ENCODE measurements at places on chromosomes 4 and X.

DNA sequence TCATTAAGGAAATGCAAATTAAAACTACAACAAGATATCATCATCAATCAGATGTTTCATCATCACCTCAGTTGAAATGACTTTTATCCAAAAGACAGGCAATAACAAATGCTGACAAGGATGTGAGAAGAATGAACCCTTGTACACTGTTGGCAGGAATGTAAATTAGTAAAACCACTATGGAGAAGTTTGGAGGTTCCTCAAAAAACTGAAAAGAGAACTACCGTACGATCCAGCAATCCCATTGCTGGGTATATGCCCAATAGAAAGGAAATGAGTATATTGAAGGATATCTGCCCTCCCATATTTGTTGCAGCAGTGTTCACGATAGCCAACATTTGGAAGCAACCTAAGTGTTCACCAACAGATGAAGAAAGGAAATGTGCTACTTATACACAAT, 50.6 kb upstream of the STARD8 start:
- no peak for DNase-seq

DNA sequence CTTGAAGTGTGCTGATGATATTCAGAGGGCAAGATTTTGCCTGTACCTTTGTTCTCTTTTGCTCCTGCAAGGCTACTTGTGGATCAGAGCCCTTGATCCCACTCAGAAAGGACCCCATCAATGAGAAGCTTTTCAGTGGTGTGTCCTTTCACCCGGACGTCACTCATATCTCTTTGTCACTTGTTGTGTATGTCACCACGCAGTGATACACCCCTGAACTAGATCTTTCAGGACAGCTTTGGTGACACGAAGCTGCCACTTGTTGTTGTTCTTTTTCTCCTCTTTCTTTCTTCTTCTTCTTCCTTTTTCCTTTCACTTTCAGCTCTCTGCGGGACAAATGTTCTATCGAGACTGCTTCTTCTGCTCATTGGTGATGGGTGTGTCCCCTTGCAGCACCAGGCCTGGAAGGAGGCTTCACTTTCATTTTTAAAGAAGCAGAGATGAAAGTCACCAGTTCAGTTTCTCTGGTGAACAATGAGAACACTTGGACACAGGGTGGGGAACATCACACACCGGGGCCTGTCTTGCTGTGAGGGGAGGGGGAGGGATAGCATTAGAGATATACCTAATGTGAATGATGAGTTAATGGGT, 83.6 kb downstream of the NBDY start:
- DNase-seq: no peak

DNA sequence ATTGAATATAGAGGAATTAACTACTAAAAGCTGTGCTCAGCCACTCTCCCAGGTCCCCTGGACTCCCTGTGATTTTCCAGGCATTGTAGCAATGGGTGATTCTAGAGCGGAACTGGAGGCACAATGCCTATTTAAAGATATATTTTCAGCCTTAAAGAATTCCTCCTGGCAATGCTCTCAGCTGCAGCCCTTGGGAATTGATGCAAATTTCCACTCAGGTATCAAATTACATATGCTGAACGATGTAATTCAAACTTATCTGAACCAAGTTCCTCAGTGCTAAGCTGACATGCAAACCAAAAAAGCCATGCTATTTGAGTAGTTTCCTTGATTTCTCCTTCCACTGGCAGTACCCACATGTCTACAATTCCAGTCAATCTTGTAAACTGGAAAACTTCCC, 86.3 kb upstream of the GABRA3 start:
- DNase-seq: no peak

GRCh38 chr4:54575919-54576318, 81.8 kb upstream of the KIT start:
- no peak for DNase-seq

DNA sequence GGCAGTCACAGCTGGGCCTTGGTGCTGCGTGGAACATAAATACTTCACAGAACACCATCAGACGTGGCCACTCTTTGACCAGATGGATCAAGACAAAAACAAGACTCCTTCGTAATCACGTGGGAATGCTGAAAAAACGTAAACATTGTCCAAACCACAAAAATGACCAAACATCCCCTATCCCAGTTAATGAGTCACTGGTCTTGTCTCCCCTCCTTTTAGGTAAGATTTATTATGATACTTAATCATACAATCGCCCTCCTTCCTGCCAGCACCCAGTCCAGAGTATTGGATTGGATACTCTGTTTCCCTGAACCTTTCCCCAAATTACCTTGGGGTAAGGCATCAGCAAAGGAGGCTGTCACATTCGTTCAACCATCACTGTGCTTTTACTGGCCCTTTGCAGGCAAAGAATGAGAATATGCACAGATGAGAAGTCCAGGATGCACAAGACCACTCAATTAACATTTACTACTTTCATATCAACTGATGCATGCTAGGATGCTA, 601 bp upstream of the TCEANC start:
- no peak for DNase-seq

DNA sequence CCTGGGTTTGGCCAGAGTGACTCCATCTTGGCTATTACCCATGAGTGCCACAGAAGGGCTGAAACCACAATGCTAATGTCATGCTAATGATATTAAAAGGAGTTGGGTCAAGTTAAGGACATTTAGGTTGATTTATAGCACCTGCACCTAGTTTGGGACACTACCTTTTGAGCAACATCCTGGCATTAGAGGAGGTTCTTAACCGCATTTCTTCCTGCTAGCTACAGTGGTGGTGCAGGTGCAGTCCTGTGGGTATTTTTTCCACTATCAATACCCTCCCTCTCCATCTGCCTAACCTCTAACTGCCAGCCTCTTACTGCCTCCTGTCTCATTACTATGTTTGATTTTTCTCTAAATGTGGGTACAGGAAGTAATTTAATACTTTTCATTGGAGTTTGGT, 1276.1 kb downstream of the FSTL5 start:
- no peak for DNase-seq

DNA sequence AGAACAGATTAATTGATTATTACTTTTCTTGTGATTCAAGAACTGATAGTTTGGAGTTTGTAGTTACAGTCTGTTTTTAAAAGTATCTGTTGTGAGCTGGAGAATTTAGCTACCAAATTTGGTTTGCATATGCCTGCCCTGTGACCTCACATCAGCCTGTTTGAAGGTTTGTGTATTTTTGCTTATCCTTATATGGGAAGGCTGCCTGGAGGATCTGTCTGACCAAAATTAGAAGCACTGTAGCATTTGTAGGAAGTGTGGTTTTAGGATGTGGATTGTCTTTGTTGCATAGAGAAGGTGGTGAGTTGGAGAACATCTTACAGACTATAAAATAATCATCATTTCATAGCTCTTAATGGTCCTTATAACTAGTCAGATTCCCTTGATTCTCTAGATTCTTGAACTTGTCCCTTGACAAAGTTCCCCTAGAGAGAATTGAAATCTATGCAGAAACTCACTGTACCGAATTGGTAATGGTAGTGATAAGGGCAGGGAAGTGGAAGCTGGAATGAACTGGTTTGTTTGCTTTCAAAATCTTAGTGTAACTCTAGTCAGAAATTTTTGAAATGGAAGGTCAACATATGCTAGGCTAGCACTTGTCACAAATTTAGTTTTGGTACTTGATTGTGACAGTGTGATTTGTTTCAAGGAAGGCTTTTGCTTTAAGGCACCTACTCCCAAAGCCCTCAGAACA, 57.3 kb downstream of the SH3BGRL start:
- DNase-seq: no peak

GRCh38 chr4:181595716-181596115, 647.5 kb upstream of the TENM3 start:
- no peak for DNase-seq

DNA sequence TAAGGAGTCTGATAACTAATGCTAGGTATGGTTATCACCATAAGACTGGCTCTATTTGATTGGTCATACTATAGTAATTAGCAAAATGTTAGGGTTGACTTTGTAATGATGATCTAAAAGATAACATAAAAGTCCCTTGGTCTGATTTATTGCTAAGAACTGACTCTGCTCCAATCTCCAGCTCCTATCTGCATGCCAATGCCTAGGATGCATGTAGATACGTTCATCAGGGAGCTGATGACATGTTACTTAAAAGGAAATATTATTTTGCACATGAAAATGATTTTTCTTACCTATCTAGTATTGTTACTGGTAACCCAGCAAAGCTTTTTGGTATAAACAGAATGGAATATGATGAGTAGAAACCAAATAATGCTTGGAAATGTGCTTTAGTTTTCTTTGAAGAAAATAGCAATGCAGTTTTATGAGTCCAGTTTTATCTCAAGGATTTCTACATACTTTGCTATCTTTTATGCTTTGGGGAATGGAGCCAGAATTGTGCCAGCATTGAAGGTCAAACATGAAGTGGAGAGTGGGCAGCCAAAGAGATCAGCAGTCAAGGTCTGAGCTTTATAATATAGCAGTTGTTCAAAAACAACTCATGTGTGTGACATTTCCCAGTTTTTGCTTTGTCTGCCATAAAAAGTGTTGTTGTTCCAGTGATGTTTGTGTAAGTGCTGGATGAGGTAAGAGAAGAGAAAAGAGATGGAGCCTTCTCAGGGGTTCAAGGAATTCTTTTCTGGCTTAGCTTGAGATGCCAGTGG, 121.0 kb downstream of the ARHGAP24 start:
- no peak for DNase-seq

GRCh38 chr4:40514497-40514951, 115.1 kb downstream of the RBM47 start:
- no peak for DNase-seq

- no peak for DNase-seq
These were observed 239.2 kb downstream of the ANK2 start for GRCh38 chr4:113288696-113289095.

GRCh38 chrX:102745857-102746584, 25.5 kb downstream of the GPRASP3 start:
- DNase-seq: no peak

GRCh38 chr4:140112576-140112975, 41.4 kb downstream of the MAML3 start:
- DNase-seq: no peak

GRCh38 chrX:113136836-113137235, 296.2 kb upstream of the AMOT start:
- DNase-seq: no peak

DNA sequence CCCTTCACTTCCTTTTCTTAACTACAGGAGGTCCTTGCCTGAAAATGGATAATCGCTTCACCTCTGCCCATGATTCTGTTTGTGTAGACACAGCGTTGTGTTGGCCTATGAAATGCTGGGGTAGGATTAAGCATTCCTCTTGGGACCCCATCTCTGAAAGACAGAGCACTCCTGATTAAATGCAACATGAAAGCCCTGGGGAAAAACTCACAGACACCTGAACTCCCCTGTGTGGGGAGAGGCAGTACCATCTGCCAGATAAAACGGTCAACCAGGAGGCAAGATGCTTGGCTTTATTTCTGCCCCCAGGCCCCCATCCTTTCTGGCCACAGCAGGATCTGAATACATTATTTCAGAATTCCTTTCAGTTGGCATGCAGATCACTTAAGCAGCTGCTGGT, 1.9 kb downstream of the LGI2 start:
- DNase-seq: no peak

- no peak for DNase-seq
These were observed 132.3 kb upstream of the NR3C2 start for GRCh38 chr4:148574502-148574901.

DNA sequence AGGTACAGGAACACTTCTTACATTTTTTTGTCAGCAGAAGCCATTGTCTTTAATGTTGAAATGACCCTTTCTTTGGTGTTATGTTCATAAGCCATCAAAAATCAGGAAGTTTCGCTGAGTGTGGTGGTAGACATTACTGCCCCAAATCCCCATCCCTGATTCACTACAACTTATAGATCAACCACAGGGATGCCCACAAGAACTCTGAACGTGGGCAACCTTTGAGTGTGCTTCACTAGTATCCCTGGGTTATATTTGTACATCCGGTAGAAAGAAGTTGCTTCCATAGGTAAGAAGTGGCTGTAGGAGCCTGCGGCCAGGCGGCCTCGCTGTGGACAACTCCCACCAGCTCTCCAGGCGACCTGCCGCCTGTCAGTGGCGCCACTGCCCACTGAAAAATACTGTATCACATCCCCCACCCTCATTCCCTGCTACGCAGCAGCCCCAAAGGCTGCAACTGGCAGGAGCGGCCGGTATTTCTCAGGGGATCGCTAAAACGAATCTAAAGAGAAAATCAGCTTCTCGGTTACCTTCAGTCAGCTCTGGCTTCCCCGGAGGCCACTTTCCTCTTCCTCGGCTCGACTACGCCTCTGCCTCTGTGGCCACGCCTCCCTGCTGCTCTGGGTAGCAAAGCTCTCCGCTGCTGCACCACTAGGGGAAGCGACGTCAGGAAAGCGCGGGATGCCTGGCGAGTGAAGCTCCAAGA, 13.9 kb upstream of the ETDC start:
- DNase-seq: no peak

GRCh38 chr4:56655627-56656345, 25.3 kb downstream of the HOPX start:
- no peak for DNase-seq

- no peak for DNase-seq
These were observed 244.2 kb downstream of the PACRGL start for GRCh38 chr4:20944451-20944850.

GRCh38 chrX:5898463-5898862, 330.2 kb downstream of the NLGN4X start:
- no peak for DNase-seq

DNA sequence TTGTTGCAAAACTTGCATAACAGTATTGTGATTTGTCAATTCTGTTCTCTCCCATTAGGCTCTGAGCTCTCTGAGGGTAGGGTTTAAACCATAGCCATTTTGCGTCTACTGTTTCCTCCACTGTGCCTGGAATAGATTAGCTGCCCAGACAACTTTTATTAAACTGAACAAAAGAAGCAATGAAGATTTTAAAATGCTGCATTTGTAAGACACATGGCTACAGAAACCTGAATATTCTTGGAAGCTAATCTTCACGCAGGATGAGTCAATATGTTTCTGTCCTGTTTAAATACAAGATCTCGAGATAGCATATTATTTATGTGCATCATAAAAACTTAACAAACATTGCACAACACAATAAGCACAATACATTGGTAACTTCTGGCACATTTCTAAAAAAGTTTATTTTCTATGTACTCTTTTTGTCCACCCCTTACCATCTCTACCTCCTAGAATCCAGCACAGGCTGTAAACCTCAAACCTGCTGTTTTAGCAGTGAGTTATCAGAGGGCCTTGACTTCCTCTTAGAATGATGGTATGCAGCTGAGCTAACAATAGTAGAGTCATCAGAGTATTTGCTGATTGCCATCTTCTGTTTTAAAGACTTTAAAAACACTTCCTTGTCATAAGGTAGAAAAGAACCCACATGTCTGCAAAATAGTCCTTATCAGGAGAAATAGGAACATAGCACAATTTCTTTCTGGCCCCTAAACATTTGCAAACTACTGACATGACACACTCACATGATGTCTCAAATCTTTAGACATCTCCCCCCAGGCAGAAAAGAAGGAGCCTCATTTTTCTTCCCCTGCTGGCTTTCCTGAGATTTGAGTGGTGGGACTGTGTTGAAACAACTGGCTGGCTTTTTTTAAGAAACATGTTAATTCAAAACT, 10.6 kb upstream of the CCNG2 start:
- DNase-seq: no peak

GRCh38 chr4:86895692-86896488, 3.7 kb upstream of the C4orf36 start:
- DNase-seq: no peak

- no peak for DNase-seq
These were observed 80.9 kb downstream of the RFC1 start for GRCh38 chr4:39285111-39285795.

GRCh38 chr4:169383724-169384123, 113.0 kb upstream of the SH3RF1 start:
- DNase-seq: no peak

Measured in omental fat pad (tissue), 4 donors.